ENCODE measurements at places on chromosomes 5 and 9.

DNA sequence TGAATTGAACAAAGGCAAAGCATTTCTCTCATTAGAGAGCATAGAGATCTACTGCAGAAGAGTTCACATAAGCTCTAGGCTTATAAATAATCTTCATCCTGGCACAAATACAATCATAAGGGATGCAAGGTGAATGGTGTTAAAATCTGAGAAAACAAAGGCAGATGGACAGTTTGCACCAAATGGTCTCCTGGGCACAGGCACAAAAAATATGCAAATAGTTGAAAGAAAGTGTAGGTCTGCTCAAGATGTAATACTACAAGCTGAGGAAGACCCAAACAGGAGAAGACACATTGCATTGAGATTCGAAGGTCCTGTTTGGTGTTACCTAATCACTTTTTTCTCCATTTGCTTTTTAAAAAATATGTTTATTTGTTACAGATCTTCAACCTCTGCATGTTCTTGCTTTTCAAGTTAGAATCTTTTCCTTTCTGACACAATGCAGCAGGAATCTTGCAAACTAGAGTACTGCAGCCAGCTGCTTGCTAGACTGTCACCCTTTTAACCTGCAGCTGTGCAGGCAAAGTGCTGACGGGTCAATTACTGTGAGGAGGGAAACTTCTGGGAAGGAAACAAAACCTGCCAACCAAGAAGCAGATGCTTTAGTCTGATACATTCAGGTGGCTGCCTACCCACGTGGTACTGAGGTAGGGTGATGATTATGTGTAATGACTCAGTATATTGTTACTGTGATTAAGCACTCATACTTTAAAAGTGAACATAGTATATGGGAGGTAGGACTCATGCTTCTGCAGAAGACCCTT is 1048.6 kb upstream of the SEMA6A start:
- no peak for DNase-seq

GRCh38 chr9:107782789-107783188 is 293.2 kb upstream of the KLF4 start:
- no peak for DNase-seq

DNA sequence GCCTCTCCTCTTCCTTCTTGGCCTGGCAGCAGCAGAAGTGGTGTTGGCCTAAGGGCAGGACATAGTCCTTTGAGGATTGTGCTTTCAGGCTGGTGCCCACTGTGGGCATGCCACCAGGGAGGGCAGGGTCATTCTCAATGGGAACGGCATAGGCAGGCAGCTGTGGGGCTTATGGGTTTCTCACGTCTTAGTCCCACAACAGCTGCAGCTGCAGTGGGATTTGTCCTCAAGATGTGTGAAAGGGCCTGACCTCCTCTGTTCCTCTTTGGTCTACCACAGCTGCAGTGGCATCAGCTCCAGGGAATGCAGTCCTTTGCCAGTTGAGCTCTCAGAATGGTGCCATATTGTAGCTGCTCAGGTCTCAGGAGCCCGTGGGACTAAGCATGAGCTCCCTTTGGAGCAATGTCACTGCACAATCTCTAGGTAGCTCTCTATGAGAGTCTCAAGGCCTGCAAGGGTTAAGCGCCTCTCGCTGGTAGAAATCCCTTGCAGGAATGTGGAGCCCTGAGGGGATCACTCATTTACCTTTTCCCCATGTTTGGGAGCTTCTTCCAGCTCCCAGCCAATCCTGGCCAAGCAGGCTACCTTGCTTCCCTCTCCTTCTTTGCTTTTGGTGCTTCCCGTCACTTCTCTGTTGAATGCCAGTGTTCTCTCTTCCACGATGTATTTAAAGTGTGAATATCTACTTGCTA is 104.8 kb downstream of the GNA14 start:
- DNase-seq: no peak

GRCh38 chr5:2686321-2687124 is 65.0 kb downstream of the IRX2 start:
- DNase-seq: peak; percentile 3

- DNase-seq: no peak
Measured at GRCh38 chr5:173514661-173515060, 101.8 kb downstream of the BOD1 start.

GRCh38 chr9:126935630-126936029 is 21.0 kb downstream of the RALGPS1 start:
- DNase-seq: no peak

- no peak for DNase-seq
Measured at GRCh38 chr9:135287627-135288026, 192.0 kb upstream of the PPP1R26 start.

DNA sequence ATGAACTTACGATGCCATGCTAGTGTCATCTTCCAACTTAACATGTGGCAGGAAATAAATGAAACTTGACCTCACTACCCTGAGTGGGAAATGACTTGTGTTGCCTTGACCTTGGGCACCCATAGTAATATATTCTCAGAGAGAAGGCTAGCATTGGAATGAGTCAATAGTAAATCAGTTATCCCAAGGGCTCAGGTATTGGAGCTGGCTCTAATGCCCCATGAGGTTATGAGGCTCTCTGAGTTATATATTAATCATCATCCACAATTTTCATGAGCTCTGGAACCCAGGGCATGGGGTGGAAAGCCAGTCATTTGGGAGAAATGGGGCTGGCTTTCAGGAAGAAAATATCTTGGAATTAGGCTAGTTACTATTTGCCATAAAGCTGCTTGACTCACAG is 42.4 kb upstream of the SMIM32 start:
- DNase-seq: no peak

- DNase-seq: no peak
Measured at GRCh38 chr5:128579093-128579492, 41.0 kb upstream of the FBN2 start.

DNA sequence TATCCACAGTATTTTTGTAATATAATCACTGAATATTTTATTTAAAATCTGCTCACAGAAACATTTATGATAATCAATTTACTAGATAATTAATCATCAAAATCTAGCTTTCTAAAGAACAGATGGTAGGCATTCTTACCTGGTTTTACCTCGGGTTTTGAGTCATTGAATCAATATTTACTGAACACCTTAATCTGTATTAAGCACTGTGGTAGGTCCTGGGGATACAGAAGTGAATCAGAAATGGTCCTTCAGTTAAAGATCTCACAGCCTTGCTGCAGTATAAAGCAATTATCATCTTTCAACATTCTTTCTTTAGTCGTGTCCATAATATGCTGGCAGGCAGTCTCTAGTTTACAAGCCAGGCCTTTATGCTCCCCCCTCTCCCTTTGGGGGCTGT is 2.0 kb upstream of the MEIKIN start:
- no peak for DNase-seq

DNA sequence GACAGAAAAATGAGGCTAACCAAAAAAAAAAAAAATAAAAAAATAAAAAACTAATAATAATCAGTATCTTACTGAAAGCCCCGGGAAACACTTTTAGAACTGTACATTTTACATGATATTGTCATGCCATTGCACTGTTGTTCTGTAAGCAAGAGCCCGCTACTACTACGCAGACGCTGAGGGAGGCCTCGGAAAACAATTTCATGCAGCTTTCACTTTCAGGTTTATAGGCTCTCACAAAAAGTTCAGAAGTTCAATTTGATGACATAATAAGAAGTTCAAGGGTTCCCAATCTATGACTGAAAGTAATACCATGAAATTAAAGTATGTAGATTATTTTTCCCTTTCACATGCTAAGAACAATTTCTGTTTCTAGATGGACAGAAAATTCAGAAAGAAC is 318.3 kb upstream of the ITGA1 start:
- DNase-seq: no peak

GRCh38 chr9:93186215-93186945 is 2.4 kb downstream of the WNK2 start:
- peak; percentile 26 for DNase-seq

DNA sequence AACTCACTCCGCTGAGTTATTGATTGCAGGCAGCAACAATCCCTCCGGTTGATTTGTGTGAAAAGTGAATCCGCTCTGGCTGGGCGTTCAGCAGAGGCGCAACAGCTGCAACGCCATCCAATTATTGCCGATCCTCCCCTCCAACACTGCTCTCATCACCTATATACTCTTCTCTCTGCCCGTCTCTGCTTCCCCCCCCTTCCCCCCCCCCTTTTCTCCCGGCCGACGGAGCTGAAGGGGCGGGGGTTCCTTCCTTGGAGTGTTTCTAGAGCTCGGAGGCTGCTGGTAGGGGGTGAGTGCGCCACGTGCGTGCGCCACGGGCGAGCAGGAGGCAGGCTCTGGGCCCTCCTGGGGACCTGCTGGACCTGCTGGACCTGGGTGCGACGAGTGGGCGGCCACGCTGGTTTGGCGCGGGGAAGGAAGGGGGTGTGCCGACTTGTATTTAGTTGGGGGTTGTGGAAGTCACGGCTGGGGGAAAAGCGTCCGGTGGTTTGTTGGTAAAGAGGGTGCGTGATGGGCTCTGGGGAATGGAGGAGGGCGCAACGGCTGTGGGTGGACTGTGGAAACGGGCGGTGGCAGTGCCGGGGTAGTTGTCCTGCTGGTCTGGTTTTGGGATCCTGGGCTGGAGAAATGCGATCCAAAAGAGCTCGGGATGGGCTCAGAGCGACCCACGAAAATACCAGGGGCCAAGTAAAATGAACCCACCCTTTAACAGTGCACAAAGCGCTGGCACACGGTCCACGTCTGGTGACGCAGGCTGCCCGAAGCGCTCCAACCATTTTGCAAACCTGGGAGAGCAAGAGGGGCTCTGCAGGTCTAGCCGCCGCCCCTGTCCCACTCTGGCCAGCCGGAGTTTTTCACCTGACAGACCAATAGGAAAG is 6.4 kb upstream of the MEF2C start:
- DNase-seq: no peak

GRCh38 chr9:99016681-99017387 is 73.1 kb downstream of the COL15A1 start:
- no peak for DNase-seq

DNA sequence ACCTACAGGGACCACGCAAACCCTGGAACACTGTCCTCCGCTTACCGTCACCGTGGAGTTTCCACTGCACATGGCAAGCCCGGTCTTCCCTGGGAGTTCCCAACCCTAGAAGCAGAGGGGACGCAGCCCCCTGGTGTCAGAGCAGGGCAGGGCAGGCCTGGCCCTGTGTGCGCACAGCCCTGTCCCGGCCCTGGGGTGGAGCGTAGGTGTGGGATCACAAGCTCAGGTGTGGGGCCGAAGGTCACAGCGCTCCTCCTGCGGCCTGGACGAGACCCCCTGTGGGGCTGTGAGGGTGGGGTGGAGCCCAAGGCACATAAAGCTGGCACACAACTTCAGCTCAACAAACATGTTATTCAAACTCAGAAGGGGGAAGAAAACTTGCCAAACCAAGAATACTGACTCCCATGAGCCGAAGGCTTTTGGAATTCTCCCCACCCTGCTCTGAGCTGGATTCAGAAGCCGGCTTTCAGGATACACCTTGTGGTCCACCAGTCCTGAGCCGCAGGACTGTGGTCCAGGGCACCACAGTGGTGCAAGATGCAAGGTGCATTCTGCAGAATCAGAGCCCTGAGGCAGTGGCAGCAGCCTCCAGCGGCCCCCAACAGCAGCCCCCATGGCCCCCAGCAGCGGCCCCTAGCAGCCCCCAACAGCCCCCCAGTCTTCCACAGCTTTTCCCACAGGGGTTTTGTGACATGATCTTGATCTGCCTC is 11.8 kb upstream of the EXOC3 start:
- peak; percentile 45 for DNase-seq

- peak; percentile 62 for DNase-seq
Measured at GRCh38 chr9:2859776-2860379, 16.0 kb upstream of the PUM3 start.

- no peak for DNase-seq
Measured at GRCh38 chr5:110702300-110702699, 24.2 kb downstream of the TMEM232 start.

DNA sequence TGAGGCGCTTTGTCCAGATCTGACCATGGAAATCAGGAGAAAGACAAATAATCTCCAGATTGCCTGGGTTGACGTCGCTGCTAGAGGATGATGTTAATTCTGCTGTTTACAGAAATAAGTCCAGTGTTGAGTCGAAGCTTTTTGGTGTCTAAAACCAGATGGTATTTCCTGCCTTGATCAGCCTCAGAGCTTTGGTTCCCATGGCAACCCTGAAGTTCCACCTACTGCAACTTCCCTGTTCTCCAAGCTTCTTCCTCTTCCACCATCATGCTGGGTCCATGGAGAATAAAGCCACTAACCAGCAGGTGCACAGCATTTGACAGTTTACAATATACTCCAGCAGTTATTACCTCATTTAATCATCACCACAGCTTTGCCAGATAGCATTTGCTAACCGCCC is 18.0 kb upstream of the GABBR2 start:
- no peak for DNase-seq

GRCh38 chr9:121992571-121993212 is 100.4 kb downstream of the TTLL11 start:
- peak; percentile 70 for DNase-seq

DNA sequence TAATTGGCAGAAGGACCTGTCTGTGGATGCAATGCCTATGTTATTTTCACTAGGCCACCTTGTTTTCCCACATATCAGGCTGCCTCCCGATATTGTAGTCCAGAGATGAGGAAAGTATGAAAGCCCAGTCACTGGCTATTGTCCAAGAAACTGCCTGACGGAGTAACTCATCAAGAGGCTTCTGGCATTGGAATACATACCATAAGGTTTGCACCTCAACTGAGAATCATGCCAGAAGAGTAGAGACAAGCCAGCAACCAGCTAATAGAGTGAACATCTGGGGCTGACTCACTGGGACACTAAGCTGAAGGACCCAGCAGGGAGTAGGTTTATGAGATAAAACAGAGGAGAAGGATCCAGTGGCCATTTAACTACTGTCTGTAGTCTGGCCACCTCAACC is 137.2 kb upstream of the FST start:
- DNase-seq: no peak
